ENCODE measurements at places on chromosomes 2 and 18.
A peak's percentile ranks its signal among the peaks of the same experiment; 100 is the strongest.

GRCh38 chr18:31512203-31512764 is 14.3 kb downstream of the DSG2 start:
- DNase-seq, result peak; percentile 82

DNA sequence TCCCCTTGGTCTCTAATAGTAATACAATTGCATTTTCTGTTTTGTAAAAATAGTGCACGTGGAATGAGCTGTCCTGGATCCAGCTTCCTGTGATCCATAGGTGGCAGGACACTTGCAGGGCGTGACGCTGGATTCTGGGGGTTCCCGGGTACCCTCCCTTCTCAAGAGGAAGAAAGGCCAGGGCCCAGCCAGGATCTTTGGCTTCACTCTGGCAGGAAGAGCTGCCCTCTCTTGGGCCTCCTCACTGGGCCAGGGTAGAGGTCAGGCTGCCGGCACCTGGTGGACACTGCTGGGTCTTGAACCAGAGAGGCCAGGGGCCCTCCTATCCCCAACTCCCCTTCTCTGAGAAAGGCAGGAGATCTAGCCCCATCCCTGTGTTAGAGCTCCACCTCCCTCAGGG is 37.8 kb upstream of the OTOF start:
- no peak for DNase-seq

- DNase-seq, result no peak
Observed at GRCh38 chr2:234559609-234560008, 62.7 kb upstream of the ARL4C start.

- peak; percentile 44 for DNase-seq
Observed at GRCh38 chr18:38368246-38368645, 802.6 kb upstream of the CELF4 start.

DNA sequence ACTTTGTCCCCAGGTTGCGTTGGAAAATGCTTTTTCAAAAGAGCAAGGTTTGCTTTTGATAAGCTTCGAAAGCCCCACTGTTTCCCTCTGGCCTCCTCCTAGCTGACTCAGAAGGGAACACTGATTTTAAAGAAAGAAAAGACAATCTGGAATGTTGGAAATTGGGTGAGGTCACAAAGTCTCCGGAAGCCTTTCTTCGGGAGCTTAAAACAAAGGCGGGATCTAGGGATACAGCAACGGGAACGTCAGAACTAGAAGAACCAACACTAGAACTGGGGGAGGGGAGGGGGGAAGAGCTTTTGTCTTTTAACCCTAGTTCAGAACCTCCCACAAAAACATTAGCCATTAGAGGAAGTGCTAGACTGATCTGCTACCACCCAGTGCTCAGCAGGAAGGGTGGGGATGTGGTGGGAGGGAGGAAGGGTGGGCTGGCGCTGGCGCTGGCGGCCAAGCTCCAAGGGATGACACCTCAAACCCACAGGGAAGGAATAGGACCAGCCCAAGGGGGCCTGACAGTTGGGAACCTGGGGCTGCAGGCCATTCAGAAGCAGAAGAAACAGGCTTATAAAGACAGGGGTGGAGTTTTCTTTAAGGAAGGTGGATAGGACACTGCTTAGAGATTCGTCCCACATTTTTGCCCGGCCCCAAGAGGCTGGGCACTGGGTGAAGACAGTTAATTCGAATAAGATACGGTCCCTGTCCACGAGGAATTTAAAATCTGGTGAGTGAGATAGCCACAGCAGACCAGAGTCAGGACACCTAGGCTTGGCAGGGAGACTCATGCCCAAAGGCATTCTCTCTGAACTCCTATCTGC is 1.7 kb downstream of the TMSB10 start:
- peak; percentile 97 for DNase-seq

DNA sequence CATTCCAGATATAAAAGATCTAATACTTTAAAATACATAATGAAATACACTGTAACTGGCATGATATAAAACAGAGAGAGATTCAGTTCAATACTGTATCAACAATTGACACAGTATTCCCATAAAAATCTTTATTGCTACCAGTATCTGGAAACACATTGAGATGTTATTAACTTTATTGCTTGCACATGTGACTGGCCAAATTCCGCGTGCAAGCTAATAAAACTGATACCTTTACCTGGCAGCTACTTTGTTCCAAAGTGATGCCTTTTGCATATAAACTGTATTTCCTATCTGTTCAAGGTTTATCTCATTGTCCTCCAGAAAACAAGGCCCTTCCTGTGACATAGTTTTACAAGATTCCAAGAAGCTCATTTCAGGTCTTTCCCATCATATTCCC is 15.4 kb upstream of the REG1B start:
- no peak for DNase-seq

All from SW480 (cell line).